ENCODE measurements at places on chromosomes 7 and 10.
A peak's percentile ranks its signal among the peaks of the same experiment; 100 is the strongest.

- no peaks in the 10 kb centered on the region for H3K4me1 ChIP-seq
- no peak overlapping the region for H3K4me3 ChIP-seq
- H3K36me3 ChIP-seq: no peaks in the 10 kb centered on the region
- no peak overlapping the region for H3K27ac ChIP-seq
- no peak for DNase-seq
Observed at GRCh38 chr7:106464651-106465050, 179.9 kb upstream of the NAMPT start.

GRCh38 chr10:124741922-124742412 lies 2.2 kb downstream of the FAM53B start:
- H3K27me3 ChIP-seq: no peaks in the 10 kb centered on the region
- H3K4me3 ChIP-seq: no peak overlapping the region
- no peak for DNase-seq
- peaks cover 32% of the 10 kb centered on the region for H3K4me1 ChIP-seq
- no peak overlapping the region for H3K27ac ChIP-seq
- H3K36me3 ChIP-seq: no peaks in the 10 kb centered on the region

DNA sequence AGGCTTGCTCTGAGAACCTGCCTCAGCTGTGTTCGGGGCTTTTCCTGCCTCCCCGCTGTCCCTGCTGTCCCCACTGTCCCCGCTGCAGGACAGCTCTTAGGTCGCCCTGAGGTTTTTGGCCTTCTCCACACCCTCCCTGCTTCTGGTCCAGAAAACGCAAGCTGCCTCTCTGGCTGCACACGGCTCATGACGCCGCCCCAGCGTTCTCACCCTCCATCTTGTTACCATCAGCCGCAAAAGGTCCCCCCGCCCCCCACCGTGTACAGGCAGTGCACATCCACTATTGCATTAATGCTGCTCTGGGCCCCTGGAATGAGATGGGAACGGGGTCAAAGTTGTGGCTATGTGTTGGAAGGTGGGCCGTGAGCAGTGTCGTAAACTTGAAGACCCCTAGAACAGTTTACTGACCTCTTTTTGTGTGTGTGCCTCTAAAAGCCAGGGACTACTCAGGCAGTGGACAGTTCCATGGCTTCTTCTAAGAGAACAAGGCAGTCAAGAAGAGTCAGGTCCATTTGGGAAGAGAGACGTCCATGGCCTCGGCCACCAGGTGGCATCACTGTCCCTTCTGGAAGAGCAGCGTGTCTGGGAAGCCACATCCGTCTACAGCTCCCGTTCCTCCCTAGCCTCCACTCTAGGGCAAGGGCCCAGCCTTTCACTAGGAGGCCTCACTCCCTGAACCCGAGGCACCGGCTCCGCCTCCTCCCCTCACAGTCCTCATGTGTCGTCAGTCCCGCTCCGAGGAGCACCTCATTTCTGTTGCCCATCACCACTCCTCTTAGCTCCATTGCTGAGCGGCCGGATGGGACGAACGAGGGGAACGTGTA lies 38.5 kb upstream of the MKRN1 start:
- peak; percentile 85 for DNase-seq
- H3K27ac ChIP-seq: no peak overlapping the region
- no peaks in the 10 kb centered on the region for H3K27me3 ChIP-seq
- H3K4me3 ChIP-seq: no peak overlapping the region
- peaks cover 8% of the 10 kb centered on the region for H3K36me3 ChIP-seq

GRCh38 chr7:15335390-15335789 lies 226.4 kb downstream of the AGMO start:
- no peaks in the 10 kb centered on the region for H3K27me3 ChIP-seq
- H3K4me3 ChIP-seq: no peak overlapping the region
- DNase-seq: no peak
- no peaks in the 10 kb centered on the region for H3K4me1 ChIP-seq

GRCh38 chr7:157397731-157398691 lies 61.2 kb downstream of the DNAJB6 start:
- DNase-seq: peak; percentile 67
- H3K4me1 ChIP-seq: peaks cover 43% of the 10 kb centered on the region
- H3K4me3 ChIP-seq: no peak overlapping the region
- H3K27me3 ChIP-seq: no peaks in the 10 kb centered on the region
- peak overlapping the region; percentile 59 for H3K27ac ChIP-seq

DNA sequence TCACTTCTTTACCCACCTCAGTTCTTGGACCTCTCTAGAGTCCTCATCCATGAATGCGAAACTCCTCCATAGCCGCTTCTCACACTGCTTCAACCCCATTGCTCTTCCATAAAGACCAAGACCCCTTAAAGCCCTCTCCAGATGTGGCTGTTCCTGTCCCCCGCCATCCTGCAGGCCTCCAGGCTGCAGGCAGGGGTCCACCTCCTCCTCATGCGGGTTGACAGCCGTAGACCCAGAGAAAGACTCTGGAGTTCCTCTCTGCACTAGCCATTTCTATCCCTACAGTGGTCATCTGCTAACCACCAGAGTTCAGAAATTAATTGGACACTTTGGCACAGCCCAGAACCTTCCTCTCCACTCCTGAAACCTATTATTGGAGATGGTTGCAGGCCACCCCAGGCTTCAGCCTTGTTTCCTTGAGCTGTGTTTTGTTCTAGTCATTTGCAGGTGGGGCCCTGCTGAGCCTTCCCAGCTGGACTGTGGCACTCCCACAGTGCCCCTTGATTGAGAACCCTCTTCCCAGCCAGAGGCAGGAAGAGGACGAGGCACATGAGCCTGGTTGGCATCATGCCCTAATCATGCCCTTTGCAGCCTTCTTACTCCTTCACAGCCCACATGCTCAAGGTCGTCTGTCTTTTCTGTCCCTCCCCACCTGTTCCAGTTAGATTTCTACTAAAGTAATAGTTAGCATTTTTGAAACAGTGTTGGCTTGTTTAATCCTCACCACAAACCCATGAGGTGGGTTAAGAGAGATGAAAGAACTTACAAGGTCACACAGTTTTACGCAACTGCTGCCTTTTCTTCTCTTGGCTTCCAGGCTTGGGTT lies 23.9 kb downstream of the CUL1 start:
- DNase-seq: no peak
- no peak overlapping the region for H3K27ac ChIP-seq
- no peak overlapping the region for H3K4me3 ChIP-seq
- H3K27me3 ChIP-seq: no peaks in the 10 kb centered on the region

DNA sequence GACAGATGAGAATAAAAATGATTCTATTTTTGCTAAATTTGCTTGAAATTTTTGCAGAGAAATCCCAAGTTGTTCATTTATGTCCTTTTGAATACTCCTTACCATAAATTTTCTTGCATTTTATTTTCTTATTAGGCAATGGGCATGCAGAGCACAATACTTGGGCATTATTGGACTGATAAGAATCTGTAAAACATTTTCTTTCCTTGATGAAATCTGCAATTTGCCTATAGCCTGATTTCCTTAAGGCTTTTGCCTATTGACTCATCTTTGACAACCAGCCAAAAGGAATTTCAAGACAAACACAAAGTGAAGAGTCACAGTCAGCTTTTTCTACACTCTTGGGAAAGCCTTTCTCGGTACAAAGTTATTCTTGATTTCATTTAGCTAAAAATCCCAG lies 30.5 kb upstream of the GNAT3 start:
- H3K36me3 ChIP-seq: no peaks in the 10 kb centered on the region
- no peak overlapping the region for H3K4me3 ChIP-seq
- no peak overlapping the region for H3K27ac ChIP-seq
- peaks cover 6% of the 10 kb centered on the region for H3K4me1 ChIP-seq
- H3K27me3 ChIP-seq: no peaks in the 10 kb centered on the region

DNA sequence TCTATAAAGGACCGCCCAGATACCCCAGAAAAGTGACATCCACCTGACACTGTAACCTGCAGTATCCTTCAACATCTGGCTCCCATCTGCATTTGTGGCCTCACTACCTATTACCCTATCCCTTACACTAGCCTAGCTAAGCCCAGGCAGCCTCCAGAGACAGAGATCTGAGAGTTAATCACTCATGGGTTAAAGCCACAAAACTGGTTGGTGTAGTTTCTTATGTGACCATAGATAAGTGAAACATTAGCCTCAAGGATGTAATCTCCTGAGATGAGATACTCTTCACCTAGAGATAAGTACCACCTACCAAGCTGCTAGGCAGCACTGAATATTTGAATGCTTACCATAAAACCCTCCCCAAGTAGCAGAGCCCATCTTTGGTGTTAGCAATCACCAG lies 35.4 kb downstream of the CTTNBP2 start:
- DNase-seq: no peak
- no peak overlapping the region for H3K4me3 ChIP-seq
- no peaks in the 10 kb centered on the region for H3K4me1 ChIP-seq
- no peaks in the 10 kb centered on the region for H3K36me3 ChIP-seq
- 0 out of 2 replicates have a peak, but pooled peaks cover 4% of the 10 kb centered on the region for H3K27me3 ChIP-seq

- DNase-seq: no peak
- H3K4me3 ChIP-seq: no peak overlapping the region
- H3K27me3 ChIP-seq: no peaks in the 10 kb centered on the region
- H3K36me3 ChIP-seq: no peaks in the 10 kb centered on the region
- H3K4me1 ChIP-seq: no peaks in the 10 kb centered on the region
Observed at GRCh38 chr7:45125193-45125904, 13.9 kb upstream of the TBRG4 start.

- H3K4me3 ChIP-seq: no peak overlapping the region
- H3K36me3 ChIP-seq: no peaks in the 10 kb centered on the region
- H3K4me1 ChIP-seq: no peaks in the 10 kb centered on the region
- H3K27ac ChIP-seq: no peak overlapping the region
- H3K27me3 ChIP-seq: no peaks in the 10 kb centered on the region
Observed at GRCh38 chr7:147670759-147671158, 919.8 kb upstream of the C7orf33 start.

DNA sequence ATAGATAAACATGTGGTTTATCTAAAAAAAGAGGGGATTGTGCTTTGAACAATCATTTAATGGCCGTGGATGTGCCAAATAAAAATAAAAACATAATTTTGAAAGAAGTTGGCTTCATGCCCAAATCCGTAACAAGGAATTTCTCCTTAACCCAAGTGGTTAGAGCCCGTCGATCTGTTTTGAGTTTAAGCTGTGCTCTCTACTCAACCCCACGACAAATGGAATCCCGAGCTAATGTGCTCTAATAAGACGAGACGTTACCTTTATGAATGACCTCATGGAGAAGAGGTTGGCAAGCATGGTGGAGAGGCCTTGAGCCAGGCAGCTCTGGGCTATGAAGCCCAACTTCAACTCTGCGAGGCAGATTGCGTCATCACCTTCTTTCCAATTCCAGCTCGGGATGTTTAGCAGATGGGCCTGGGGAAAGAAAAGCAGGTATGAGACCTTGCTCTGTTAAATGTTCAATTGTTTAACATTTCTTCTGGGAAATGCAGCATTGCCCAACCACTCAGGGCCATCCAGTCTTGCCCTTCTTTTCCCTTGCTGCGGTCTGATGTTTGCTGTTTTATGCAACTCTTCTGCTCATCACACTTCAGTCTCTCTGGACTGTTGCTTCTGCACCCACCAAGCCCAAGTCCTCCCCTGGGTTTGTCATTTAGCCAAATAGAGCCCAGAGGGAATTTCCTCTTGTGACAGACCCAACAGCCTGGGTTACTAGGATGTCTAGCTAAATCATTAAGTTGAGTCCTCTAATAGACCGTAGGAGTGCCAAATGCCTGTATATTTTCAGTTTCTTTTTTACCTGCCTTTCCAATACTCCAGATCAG lies 564.6 kb downstream of the KCNMA1 start:
- no peak overlapping the region for H3K4me3 ChIP-seq
- H3K36me3 ChIP-seq: no peaks in the 10 kb centered on the region

GRCh38 chr10:99708428-99709012 lies 23.4 kb downstream of the COX15 start:
- DNase-seq: no peak
- H3K4me3 ChIP-seq: no peak overlapping the region
- peaks cover 88% of the 10 kb centered on the region for H3K36me3 ChIP-seq
- no peaks in the 10 kb centered on the region for H3K4me1 ChIP-seq
- peak overlapping the region; percentile 15 for H3K27ac ChIP-seq

DNA sequence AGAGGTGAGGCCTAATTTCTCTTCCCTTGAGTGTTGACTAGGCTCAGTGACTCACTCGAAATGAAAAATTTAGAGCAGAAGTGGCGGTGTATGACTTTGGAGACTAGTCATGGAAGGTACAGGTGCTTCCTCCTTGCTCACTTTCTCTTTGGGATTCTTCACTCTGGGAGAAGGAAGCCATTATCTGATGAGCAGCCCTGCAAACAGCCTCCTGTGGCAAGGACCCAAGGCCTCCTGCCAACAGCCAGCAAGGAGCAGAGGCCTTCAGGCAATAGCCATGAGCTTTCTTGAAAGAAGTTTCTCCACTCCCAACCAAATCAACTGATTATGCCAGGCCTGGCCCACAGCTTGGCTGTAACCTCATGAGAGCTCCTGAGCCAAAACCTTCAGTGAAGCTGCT lies 369.6 kb upstream of the VWC2 start:
- no peaks in the 10 kb centered on the region for H3K36me3 ChIP-seq
- H3K27ac ChIP-seq: no peak overlapping the region
- H3K4me1 ChIP-seq: no peaks in the 10 kb centered on the region
- no peaks in the 10 kb centered on the region for H3K27me3 ChIP-seq
- no peak overlapping the region for H3K4me3 ChIP-seq

DNA sequence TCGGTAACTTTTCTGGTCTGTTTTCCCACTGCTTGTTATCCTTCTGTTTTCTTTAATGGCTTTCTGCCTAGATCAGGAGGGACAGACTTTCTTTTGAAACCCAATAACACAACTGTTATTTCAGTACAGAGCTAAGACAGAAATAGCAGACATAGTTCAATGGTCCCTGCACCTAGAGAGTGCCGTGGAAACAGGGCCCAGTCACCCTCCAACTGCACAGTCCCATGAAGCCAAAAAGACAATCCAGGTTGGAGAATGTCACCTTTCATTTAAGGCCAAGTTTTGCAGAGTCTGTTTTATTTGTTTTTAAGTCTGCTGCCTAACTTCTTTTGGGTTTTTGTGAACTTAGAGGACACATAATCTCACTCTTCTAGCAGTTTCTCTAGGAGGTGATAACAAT lies 2.5 kb downstream of the AIMP2 start:
- peaks cover 27% of the 10 kb centered on the region for H3K36me3 ChIP-seq
- no peak overlapping the region for H3K27ac ChIP-seq
- no peaks in the 10 kb centered on the region for H3K4me1 ChIP-seq
- no peaks in the 10 kb centered on the region for H3K27me3 ChIP-seq
- no peak for DNase-seq

DNA sequence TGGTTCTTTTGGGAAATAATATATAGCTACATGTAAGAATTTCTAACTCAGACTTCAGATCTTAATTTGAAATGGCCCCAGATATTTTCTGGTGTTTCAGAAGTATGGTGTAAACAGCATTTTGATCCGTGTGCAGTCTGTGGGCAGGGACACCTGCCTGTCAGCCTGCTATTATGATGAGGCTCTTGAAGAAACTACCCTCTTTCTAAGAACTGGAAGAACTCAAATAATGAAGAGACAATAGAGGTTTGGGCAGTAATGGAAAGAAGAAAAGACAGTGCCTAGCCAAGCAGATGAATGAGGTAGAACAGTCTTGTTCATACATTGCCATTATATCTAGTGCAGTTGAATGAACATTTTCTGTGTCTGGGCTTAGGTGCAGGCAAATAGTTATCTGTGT lies 256.6 kb downstream of the ARHGAP21 start:
- H3K36me3 ChIP-seq: no peaks in the 10 kb centered on the region
- peak overlapping the region; percentile 37 for H3K4me3 ChIP-seq
- no peak for DNase-seq
- H3K4me1 ChIP-seq: peaks cover 56% of the 10 kb centered on the region

- H3K4me3 ChIP-seq: no peak overlapping the region
- H3K27me3 ChIP-seq: peaks cover 9% of the 10 kb centered on the region
- H3K4me1 ChIP-seq: 0 out of 2 replicates have a peak, but pooled peaks cover 3% of the 10 kb centered on the region
- no peaks in the 10 kb centered on the region for H3K36me3 ChIP-seq
- DNase-seq: no peak
Observed at GRCh38 chr7:155969192-155969929, 157.1 kb upstream of the SHH start.
